HAP-1 (cell line): ENCODE measurements at places on chromosomes 11 and 22.
A peak's percentile ranks its signal among the peaks of the same experiment; 100 is the strongest.

- no peak for DNase-seq
Measured at GRCh38 chr11:129817534-129818051, 1.9 kb downstream of the TMEM45B start.

DNA sequence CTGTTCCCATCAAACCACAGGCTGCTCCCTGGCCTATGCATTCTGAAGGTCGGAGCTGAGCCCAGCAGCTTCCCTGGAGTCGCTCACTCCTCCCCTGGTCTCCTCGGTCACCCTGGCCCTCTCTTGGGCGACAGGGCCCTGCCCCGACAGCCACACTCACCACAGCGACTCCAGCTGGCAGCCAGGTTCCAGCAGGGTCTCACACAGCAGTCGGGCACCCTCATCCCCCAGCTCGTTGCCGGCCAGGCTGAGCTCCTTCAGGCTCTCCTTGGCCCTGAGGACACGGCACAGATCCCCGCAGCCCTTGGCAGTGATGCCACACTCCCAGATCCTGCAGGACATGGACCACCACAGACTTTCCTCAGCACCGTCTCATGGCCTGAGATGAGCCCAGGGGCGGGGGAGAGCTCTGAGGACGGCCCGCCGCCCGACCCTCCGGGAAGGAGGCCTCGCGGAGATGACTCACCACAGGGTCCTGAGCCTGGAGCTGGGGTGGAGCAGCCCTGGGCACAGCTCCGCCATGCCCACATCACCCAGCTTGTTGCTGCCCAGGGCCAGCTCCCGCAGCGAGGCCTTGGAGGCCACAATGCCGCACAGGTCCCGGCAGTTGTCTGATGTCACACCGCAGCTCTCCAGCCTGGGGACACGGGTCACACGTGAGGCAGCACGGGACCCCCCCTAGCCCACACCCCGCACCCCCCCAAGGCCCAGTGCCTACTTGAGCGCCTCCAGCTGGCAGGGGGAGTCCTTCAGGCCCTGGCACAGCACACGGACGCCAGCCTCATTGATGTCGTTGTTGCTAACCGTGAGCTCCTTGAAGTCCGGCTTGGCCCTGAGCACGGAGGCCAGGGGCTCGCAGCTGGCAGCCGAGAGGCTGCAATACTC is 8.5 kb downstream of the RNH1 start:
- DNase-seq = no peak

- no peak for DNase-seq
Measured at GRCh38 chr11:2229713-2230297, 40.6 kb downstream of the ASCL2 start.

GRCh38 chr11:114317787-114318137 is 21.6 kb downstream of the NNMT start:
- DNase-seq = peak; percentile 19

- no peak for DNase-seq
Measured at GRCh38 chr11:84437071-84437980, 1151.2 kb upstream of the CCDC90B start.

DNA sequence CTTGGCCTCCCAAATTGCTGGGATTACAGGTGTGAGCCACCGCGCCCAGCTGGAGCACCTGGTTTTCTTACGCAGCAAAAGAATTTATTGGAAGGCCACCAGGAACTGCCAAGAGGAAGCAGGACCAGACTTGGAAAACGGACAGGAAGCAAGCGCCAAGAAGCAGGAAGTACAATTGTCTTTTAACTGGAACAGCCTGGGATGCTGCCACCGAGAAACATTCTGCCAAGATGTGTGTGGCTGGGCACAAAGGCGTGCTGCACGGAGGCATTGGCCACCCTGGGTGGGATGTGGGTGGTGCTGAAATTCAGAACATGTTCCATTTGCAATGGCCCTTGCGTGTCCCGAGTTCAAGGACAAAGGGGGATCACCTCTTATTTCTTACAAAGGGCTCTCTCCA is 15.4 kb downstream of the SLC3A2 start:
- DNase-seq = no peak
